ENCODE measurements at places on chromosomes 3 and 15.

DNA sequence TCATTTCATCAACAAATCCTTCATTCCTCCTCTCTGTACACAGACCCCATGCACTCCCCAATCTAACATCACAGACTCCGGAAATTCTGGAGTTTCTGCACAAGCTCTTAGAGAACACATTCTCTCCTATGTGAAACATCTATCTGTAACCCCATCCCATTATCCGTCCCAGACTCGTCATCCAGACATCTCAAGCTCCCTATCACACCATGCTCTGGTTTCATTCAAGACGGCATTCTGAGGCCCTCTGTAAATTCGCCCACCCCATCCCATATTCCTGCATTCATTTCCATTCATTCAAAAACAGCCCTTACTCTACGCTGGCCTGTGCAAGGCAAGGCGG is 575 bp downstream of the LEO1 start:
- no peak for DNase-seq

DNA sequence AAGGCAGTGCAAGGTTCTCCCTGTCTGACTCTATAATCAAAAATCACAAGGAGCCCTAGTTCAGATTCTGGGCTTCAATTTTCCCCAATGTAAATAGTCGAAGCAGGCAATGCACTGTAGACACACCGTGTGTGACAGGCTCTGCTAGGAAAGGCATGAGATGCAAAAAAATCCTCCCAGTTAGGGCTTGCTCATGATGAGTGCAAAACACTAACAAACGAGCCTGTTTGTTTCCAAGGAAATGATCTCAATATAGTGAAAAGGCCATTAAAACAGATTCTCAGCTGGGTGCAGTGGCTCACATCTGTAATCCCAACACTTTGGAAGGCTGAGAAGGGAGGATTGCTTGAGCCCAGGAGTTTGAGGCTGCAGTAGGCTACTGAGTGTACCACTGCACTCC is 55.7 kb downstream of the UMPS start:
- no peak for DNase-seq

DNA sequence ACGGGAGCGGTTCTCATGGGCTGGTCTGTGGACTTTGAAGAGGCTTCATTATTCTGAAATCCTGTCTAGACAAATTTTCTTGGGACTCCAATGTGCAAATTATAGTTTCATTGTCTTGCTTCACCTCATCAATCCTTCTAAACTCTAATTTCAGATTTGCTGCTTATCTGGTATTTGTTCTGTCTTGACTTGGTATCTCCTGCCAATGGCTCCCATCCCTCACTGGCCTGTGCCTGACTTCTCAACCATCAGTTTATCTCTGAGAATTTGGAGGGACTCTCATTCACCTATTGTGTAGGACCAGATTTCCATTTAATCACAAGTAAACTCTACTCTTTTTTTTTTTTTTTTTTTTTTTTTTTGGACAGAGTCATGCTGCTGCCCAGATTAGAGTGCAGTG is 960.2 kb upstream of the NR2F2 start:
- no peak for DNase-seq

DNA sequence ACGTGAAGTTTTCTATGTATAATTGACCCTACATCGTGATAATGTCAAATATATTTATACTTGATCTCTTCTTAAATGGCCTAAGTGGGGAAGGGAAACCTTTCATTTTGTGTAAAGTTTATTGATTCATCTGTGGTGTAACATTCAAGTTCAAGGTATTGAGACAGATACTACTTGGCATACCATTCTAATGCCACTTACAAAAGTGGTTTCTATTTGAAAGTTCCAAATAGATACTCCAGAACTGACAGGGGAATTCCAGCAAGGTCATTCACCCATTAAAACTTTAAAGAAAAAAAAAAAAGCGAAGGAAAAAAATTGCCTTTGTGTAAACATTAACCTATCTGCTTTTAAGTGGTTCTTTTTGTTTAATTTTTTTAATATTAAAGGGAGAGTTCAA is 45.3 kb upstream of the MAP3K13 start:
- DNase-seq: no peak

- no peak for DNase-seq
These were observed 11.5 kb upstream of the BUB1B start for GRCh38 chr15:40149339-40149738.

- DNase-seq: no peak
These were observed 31.5 kb downstream of the NGRN start for GRCh38 chr15:90297021-90297420.

GRCh38 chr3:127741690-127742089 is 68.9 kb downstream of the ABTB1 start:
- DNase-seq: no peak

- DNase-seq: peak; percentile 53
These were observed 13.1 kb downstream of the FBXL22 start for GRCh38 chr15:63610209-63610841.

GRCh38 chr3:53230789-53231188 is 25.0 kb downstream of the TKT start:
- DNase-seq: no peak

DNA sequence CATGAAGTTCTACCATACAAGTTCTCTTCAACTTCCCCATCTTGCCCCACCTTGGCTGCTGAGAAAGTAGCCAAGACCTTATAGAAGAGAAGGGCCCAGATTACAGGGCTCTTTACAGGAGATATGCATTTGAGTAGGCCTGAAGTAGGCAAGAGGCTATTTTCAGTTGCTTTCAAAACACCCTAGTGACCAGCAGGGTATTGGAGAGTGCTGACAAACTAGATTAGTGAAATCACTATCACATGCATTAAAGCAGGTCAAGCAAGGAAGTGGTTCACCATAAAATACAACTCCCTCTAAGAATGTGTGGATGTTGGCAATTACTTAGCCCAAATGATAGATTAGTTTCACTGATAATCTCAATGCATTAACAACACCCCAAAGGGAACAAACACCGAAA is 2.7 kb upstream of the LZTFL1 start:
- DNase-seq: no peak

- peak; percentile 42 for DNase-seq
These were observed at the start of gene DOCK3 for GRCh38 chr3:50674349-50675178. TSS of gene DOCK3 (plus strand) at chr3:50674927. CDS start at chr3:50675264, 337 bp downstream.

- no peak for DNase-seq
These were observed 123.3 kb upstream of the MME start for GRCh38 chr3:154956815-154957214.

DNA sequence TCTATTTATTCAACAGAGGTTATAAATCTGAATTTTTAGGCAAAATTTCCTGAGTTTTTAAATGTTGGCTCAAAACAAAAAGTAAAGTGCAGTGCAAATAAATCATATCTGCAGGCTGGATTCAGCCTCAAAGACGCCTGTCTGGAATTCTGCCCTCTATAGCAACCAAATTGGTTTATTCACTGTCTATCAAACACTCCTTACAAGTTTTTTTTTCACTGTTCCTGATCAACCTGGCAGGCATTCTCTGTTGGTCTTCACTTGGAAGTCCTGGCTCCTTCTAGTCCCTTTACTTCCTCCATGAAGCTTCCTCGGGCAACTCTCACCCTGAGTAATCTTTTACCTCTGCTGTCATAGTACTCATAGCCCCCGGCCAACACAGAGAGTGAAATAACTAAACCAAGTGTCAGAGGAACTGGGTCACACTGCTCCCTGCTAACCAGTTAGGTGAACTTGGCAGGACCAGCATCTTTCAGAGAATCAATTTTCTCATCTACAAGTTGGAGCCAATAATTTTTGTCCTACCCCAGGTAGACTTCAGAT is 36.8 kb upstream of the TIPARP start:
- DNase-seq: no peak

DNA sequence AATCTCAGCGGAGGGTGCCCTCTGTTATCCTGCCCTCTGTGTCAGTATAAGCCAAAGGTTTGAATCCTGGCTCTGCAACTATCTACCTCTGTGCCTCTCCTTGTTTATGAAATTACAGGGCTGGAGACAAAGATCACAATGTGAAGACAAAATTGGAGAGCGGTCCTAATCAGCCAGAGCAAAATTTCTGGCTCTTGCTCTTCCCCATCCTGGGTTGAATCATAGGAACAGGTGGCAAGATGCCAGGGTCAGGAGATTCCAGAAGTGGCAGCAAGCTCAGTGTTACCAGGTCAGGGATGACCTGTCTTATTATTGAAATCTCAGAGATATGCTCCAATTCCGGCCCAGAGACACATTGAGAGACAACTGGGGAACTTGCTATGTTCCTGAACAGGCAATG is 2.3 kb upstream of the CCR2 start:
- no peak for DNase-seq

DNA sequence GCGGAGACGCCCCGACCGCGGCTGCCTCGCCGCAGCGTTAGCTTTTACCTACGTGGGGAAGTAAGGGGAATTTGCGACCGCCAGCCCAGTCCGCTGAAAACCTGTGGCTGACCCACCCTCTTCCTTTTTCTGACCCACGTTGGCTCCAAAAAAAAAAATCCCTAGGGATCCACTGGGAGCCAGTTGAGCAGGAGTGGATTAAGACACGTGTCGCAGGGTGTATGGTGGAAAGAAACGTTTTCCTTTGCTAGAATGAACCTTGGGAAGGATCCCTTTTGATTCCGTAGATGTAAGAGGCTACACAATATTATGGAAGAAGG is 575 bp upstream of the PCYT1A start:
- peak; percentile 2 for DNase-seq

GRCh38 chr15:40307421-40308211 is at the start of gene PLCB2:
TSS of gene PLCB2 (minus strand) at chr15:40307935. CDS start at chr15:40307672, 263 bp downstream.
- peak; percentile 44 for DNase-seq

DNA sequence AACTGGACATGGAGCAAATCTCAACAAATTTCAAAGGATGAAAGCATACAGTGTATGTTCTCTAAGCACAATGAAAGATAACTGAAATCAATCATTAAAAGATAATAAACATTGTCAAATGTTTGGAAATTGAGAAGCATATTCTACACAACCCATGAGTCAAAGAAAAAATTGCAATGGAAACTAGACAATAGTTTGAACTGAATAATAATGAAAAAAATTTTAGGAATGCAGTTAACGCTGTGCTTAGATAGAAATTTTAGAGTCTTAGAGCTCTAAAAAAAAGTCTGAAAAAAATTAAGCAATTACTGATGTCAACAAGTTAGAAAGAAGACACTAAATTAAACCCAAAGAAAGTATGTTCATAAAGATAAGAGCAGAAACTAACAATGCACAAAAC is 15.5 kb downstream of the RABL3 start:
- DNase-seq: no peak

- no peak for DNase-seq
These were observed 67.8 kb downstream of the BDH1 start for GRCh38 chr3:197487911-197488391.

- DNase-seq: no peak
These were observed 237.0 kb upstream of the AGTR1 start for GRCh38 chr3:148460686-148461085.

DNA sequence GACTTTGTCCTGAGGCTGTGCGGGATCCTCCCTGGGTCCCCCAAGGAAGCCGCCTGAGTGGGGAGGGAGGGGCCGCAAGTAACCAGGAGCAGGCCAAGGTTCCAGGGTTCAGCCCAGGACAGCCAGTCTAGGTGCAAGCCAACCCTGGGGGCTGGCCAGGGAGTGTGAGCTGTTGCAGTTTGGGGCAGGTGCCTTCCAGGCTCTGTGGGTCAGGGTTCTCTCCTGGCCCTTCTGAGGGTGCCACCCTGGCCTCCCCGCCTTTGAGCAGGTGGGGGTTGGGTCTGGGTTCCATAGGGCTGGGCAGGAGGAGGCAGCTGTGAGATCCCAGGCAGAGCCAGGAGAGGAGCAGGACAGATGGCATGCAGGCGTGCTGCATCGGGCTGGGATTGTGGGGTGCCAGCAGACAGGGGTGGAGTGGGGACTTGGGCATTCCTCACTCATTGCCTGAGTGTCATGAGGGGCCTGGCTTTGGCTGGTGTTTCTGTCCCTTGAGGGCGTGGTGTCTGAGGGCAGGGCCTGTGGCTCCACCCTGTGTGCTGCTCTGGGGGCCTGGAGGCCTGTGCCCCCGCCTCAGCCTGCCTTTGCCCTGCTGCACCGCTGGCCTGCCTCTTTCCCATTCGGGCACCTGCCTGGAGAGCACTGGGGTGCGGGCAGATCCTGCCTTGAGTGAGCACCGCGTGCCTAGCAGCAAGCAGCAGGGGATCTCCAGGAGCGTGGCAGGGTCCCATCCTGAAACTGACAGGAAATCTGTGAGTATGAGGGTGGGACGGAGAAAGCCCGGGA is 18.4 kb downstream of the KLF13 start:
- no peak for DNase-seq

DNA sequence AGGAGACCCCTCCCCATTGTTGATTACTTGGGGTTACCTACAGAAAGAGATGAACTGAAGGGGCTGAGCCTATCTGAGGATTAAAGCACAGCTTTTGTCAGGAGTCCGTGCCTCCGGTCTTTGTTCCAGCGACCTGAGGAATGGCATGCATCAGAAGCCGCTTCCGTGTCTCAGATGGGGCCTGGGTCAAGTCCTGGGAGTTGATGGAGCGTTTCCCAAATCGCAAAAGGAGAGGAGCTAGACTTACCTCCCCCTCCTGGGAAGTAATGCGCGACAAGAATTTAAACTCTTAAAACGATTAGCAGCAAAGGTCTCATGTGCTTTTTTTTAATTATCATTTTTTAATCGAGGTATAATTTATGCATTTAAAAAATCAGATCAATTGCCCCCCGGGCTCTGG is 983 bp upstream of the ALDH1A3 start:
- DNase-seq: no peak
